ENCODE measurements at places on chromosomes 4 and X.

DNA sequence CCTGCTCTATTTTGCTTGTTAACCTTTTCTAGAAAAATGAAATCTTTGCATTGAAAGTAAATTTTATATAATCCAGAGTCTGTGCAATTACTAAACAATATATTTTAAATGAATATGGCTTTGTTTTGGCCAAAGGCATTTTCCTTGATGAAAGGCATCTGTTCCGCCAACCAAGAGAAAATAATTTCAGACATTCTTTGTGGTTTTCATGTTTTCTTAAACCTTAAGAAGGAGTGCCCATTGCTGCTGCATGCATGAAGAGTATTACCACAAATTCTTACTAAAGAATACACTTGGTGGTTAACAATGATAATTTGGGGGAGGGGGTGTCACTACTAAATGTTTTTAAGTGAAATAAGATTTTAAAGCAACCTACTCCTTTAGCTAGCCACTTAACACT lies 2.7 kb upstream of the PDGFC start:
- DNase-seq, result peak; percentile 66

GRCh38 chr4:156838761-156839160 lies 132.8 kb downstream of the PDGFC start:
- DNase-seq, result peak; percentile 29

DNA sequence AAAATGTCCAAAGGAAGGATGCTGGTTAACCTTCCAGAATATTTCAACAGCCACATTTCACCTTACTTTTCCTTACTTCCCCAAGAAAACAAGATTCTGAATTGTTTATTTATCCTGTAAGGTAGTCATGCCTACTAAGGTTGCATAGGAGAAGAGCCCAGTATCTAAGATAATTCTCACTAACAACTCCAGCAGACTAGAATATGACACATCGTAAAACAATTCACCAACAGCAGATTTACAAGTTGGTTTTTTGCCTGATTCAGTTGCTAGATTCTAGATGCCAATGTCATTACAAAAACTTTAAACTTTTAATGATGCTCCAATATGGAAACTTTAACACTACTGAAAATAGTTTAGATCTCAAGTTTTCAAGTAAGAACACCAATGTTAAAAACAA lies 176.4 kb downstream of the IL13RA2 start:
- DNase-seq, result no peak

DNA sequence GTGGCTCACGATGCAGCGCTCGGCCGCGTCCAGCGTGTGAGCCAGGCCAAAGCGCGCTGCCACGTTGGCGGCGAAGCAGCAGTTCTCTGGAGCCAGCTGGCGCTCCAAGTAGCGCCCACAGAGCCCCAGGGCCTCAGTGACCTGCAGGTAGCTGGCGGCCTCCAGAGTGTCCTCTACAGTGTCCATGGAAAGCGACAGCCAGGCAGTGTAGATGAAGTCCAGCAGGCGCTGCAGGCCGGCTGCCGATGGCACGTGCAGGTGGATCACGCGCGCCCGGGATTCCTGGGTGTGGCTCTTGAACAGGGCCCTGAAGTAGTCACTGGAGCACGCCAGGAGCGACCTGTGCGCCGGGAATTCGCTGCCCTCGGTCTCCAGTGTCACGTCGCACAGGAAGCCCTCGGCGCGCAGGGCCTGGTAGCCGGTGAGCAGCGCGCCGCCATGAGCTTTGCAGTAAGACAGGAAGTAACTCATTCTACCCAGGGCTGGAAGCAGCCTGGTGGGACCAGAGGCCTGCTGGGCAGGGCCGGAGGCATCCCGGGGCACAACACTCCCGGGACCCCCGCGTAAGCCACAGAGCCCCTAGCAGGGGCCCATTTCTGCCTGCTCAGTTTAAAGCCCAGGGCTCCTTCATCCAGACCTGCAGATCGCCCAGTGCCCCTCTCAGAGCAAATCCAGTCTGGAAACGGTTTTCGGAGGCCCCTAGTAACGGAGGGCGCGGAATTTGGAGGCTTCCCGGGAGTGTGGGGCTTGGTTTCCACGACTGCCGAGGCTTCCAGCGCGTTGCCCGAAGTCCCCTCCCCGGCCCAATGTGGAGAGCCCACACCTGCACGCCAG lies 595 bp downstream of the KLHL34 start:
- DNase-seq, result no peak

- DNase-seq, result no peak
Measured at GRCh38 chrX:131646106-131646505, 102.2 kb downstream of the OR13H1 start.

DNA sequence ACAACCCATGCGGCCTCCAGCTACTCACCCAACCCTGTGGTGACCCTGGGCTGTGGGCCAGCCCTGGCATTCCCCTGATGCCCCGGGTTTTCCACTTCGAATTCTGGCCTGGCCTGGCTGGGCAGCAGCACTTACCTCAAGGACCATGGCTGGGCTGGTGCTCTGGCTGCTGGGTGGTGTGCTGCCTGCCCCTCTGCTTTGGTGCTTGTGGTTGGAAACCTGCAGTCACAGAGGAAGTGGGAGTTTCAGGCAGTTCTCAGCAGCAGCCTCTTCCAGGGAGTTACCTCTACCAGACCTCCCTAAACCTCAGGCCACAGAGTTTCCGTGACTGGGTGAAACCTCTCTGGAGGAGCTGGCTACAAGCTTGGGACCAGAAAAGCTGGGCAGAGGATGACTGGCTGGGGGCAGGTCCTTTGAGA lies at the start of gene CXCR3:
TSS of gene CXCR3 (minus strand) at position 209 of the 419 bp plus-strand sequence. CDS start at position 147, 62 bp downstream.
- peak; percentile 38 for DNase-seq

DNA sequence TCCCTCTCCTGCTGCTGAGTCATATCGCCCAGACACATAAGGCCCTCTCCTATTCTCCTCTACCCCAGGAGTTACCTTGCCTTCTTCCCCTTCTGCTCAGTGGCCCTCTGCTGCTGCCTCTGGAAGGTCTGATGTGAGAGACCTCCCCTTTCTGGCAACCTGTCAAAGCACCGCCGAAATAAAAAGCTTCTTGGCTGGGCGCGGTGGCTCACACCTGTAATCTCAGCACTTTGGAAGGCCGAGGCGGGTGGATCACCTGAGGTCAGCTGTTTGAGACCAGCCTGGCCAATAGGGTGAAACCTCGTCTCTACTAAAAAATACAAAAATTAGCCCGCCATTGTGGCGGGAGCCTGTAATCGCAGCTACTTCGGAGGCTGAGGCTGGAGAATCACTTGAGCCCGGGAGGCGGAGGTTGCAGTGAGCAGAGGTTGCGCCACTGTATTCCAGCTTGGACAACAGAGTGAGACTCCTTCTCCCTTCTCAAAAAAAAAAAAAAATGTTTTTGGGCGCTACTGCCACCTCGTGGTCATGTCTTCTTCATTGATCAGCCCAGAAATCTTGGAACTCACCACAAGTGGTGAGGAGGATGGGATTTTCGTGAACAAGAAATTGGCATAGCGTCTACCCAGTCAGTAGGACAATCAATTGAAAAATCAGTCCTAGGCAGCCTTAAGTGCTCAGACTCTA lies 8.6 kb upstream of the ZXDA start:
- DNase-seq, result peak; percentile 52

DNA sequence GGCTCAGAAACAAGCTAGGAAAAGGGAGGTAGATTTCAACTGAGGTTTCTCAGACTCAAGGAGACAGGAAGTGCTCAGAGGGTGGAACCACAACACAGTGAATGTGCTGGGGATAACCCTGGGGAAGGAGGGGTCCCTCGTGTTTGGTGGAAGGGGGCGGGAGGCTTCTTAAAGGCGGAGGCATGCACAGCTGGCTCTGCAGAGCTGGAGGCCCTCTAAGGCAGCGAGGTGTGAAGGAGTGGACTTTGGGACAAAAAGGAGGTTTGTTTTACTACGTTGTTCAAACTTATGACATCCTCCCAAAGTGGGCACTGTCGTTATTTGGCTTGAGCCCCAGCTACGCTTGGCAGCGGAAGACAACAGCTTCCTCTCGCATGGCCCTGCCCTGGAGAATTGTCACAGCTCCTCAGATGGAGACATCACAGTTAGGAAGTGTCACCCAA lies 21.7 kb upstream of the MTM1 start:
- peak; percentile 30 for DNase-seq

GRCh38 chr4:78926826-78927225 lies 12.4 kb downstream of the PAQR3 start:
- DNase-seq, result no peak

DNA sequence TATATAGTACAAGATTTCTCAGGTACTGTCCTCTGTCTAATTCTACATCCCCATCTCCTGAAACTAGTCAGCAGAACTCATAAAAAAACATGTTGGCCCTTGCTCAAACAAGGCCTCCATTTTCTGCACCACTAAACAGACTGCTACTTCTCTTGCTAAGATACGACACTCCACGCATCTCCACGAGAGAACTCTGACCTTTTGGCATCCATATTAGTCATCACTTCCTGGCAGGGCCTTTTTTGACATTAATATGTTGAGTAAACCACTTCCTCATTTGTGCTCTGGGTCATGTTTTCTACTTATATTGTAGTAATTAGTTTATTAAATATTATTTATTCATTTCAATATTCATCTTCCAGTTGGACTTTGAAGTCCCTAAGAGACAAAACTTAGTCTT lies 65.6 kb downstream of the DCAF8L1 start:
- peak; percentile 42 for DNase-seq

- DNase-seq, result peak; percentile 63
Measured at GRCh38 chr4:105990933-105991332, 95.7 kb downstream of the NPNT start.

- peak; percentile 75 for DNase-seq
Measured at GRCh38 chrX:107766470-107767150, 9.0 kb downstream of the TSC22D3 start.

DNA sequence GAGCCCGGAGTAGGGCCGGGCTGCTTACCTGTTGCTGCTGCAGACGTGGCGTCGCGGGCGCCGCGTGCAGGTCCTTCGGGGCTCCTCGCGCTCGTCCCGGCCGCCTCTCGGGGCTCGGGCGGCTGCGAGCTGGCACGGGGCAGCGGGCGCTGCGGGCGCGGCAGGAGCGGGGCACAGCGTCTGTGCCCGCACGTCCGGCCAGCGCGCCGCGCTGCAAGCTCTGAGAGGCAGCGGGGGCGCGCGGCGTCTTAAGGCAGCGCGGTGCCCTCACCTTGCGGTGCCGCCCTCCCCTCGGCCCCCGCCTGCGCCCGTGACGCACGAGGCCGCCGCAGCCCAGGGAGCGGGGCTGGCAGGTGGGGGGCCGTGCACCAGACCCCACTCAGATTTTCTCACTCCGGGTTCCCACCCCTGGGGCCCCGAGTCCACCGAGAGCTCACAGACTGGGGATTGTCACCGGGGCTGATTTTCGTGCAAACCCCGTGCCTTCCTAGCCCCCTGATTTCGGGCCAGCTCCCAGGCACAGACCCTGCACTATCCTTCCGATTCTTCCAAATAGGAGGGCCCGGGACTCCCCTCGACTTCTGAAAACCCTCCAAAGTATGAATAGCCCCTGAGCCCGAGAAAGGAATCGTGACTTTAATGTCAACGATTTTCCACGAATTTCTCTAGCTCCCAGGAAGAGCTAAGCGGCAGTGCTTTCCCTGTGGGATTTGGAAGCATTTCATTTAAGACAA lies at the start of gene GPR101:
TSS of gene GPR101 (minus strand) at position 222 of the 734 bp plus-strand sequence. CDS start 2,321 bp downstream, outside the sequence.
- no peak for DNase-seq

DNA sequence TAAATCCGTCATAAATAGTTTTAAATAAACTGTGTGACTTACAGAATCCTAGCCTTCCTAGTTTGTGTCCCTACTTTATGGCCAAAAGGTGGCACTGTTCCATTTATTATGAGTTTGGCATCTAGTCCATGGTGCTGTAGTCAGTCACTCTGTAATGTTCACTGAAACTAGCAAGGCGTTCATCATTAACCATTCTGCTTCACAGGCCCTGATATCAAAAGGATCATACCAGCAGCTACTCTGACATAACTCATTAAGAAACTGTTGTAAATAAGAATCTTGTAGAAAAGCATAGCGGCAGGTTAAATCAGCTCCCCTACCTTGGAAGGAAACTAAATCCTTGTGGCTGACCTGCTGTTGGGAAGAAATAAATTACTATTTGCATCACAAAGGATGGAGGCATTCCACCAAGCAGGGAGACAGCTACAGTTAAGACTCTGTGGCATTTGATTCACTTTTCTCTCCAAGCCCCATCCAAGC lies 919.6 kb upstream of the DIAPH2 start:
- DNase-seq, result peak; percentile 64

DNA sequence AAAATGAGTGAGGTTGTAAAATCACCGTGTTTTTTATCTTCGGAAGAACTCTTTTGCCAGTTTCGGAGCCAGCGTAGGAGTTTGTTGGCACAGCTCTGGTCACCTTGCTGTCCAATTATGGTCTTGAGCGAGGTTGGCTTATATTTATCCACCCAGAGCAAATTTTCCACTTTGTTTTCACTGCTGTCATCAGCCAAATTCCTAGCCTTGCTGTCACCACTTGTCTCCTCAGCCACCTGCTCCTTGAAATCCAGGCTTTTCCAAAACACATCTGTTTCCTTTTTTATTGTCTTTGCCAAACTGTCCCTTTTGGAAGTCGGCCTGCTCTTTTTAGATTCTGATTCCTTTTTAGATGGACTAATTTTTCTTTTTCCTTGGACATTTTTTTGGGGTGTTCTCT lies 57.6 kb downstream of the RFC1 start:
- DNase-seq, result no peak

DNA sequence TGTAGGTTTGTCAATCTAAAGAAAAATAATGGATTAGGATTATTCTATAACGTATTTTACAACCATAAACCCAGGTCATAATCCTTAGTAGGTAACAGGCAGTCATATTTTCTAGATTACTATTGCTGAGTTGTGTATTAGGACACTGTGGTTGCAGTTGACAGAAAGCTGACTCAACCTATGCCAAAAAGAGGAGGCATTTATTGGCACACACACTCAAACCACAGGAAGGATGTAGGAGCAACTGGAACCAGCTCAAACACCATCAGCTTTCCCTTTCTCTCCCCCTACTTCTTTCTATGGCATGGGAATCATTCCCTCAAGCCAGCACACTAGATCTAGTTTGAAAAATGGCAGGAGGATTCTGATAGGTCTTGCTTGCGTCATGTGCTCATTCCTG lies 136.4 kb upstream of the FAM9C start:
- DNase-seq, result peak; percentile 82

- peak; percentile 99 for DNase-seq
Measured at GRCh38 chr4:56995525-56995924, 16.8 kb downstream of the POLR2B start.

GRCh38 chr4:160745126-160745525 lies 1418.7 kb downstream of the FSTL5 start:
- DNase-seq, result no peak

DNA sequence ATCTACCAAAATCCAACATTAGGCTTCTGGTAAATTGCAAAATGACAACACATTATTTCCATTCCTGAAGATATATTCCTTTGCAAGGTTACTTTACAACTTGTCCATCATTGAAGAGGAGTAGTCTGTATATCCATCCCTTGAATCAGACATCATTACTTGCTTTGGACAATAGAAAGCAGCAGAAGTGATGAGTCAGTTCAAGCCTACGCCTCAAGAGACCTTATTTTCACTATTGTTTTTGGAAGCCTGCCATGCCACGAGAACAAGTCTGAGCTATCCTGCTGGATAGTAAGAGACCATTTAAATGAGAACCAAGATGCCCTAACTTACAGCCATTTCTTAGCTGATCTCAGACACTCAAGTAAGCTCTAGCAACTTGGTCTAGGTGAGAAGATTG lies 246.0 kb upstream of the HHIP start:
- DNase-seq, result peak; percentile 95

Data from fibroblast of pulmonary artery (primary cell).